Kidney tubule cell (primary cell): ENCODE measurements at places on chromosomes 12 and 14.
A peak's percentile ranks its signal among the peaks of the same experiment; 100 is the strongest.

DNA sequence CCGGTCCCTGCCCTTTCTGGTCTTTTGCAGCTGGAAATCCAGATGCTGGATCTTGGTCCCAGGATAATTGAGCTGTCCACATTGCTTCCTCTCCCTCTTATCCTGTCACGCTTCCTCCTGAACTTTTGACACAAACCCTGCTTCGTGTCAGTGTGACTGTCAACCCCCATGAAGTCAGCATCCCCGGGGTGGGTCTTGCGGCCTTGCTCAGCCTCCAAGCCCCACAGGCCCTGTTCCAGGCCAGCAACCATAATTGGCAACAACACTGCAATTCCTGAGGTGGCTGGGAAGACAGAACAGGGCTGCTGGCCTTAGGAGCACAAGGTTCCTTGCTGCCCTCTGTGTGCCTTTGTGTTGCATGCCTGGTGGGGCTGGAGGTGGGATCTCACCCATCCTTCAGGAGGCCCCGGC is 74.9 kb downstream of the NTF3 start:
- DNase-seq = no peak

- no peak for DNase-seq
These were observed 405.6 kb downstream of the TMEM121 start for GRCh38 chr14:105931808-105932483.

DNA sequence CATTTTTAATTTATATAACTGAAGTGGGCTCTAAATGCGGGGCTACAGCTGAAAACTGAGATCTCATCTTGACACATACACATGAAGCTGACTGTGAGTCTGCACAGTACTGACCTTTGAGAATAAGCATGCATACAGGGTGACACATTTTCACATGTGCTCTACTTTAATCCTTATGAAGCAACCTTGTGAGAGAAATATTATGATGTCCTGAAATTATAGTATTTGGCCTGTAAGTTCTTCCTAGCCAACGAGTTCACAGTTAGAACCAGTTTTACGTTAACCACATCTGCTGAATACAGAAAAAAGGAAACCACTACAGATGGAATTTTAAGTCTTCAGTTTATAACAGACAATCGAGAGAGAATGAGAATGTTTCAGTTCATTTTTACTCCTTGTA is 70.3 kb downstream of the SPPL3 start:
- peak; percentile 17 for DNase-seq

DNA sequence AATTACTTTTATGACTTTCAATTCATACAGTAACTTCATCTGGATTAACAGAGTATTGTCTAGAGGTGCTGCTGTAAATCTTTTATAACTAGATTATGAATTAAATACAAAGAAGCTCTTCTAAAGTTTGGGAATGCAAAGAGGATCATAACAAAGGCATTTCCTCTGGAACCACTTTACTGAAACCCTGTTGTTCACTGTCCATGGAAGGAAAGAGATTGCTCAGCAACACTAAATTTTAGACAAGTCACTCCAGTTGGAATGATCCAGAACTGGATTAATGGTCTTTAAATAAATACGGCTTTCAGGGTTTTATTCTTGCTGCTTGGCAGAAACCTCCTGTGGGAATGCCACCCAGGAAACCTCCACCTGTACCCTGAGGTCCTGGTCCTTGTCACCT is 250.6 kb downstream of the KSR2 start:
- peak; percentile 13 for DNase-seq

DNA sequence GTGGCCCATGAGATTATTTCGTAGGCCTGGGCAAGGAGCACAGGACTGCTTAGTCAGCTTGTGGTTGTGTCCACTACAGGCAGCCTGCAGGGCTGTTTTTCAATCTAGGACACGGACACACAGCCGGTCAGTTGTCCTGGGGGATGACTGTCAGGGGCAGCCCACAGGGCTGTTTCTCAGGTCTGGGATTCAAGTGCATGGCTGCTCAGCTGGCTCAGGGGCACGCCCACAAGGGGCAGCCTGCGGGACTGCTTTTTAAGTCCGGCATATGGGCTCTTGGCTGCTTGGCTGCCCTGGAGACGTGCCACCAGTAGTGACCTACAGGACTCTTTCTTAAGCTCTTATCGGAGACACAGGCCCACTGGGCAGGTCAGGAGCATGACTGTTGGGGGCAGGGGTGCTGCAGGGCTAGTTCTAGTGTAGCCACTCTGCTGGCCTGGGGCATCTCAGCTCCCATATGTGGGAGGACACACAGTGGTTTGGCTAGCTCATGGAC is 26.6 kb upstream of the GTF2A1 start:
- peak; percentile 66 for DNase-seq

DNA sequence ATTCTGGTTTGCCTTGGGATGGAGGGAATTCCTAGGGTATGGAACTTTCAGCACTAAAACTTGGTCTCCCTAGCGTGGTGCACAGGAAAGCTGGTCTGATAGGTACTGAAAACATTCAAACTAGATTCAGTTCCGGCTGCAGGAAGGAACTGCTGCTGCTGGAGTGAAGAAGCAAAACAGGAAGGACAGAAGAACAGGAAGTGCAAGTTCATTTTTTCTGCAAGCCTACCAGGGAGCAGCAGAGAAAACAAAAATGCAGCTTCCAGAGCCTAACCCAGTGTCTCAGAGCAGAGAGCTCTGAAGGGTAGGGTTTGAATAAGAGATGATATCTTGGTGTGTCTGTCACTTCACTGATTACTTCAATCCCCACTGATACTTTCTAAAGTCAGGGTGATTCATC is 165.2 kb downstream of the VRK1 start:
- DNase-seq = no peak

DNA sequence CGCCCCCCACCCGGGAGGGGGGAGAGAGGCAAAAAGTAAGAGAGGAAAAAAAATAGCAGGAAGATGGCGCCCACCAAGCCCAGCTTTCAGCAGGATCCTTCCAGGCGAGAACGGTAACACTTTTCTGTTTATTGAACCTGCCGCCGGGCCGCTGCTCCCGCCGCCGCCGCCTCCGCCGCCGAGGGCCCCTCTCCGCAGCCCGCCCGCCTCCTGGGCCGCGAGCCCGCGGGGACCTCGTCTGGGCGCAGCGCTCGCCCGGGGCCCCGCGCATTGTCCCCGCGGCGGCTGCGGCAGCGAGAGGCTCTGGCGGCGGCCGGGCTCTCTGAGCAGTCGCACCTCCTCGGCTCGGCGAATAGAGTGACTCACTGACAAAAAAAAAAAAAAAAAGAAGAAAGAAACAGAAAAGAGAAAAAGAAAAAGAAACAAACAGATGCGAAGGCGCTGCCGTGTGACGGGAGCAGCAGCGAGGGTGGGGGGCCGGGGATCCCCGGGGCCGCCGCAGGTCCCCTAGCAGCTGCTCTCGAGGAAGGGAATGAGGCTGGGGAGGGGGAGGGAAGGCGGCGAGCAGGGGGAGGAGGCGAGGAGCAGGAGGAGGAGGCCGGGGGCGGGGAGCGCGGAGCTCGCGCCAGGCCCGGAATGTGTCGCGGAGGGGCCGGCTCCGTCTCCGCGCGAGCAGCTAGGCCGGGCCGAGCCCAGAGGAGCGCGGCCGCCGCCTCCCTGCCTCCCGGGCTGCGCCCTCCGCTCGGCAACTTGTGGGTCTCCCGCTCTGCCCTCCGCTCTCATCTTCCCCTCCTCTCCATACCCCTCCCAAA is 781 bp downstream of the NPAS3 start:
- DNase-seq = peak; percentile 71
